ENCODE measurements at places on chromosomes 4 and X. TPM values are rescaled to one million over a fixed set of nuclear protein-coding genes. Genes with fewer than 3 reads are reported as not detected.

The SRPK3 gene
- not detected for total RNA-seq

The MSANTD1 gene
- 1.1 TPM for total RNA-seq

The TMPRSS11F gene
- total RNA-seq: not detected

The DMRTC1B gene
- not detected for total RNA-seq

The KIAA1210 gene
- total RNA-seq: not detected

The PRKG2 gene
- not detected for total RNA-seq

The LONRF3 gene
- total RNA-seq: 7.6 TPM

The DCAF8L2 gene
- total RNA-seq: not detected

The NHSL2 gene
- total RNA-seq: 0.71 TPM

The SLC10A4 gene
- not detected for total RNA-seq

The L1CAM gene
- total RNA-seq: 2.4 TPM

The VEGFC gene
- total RNA-seq: not detected

The MAML3 gene
- total RNA-seq: 1.3 TPM

The TMEM271 gene
- total RNA-seq: not detected

The LRCH2 gene
- not detected for total RNA-seq

The TRO gene
- total RNA-seq: 7.0 TPM

The PKD2 gene
- total RNA-seq: 12.7 TPM

The GBA3 gene
- total RNA-seq: not detected

The CSAG1 gene
- not detected for total RNA-seq

The TCEAL2 gene
- total RNA-seq: 0.58 TPM

Data from activated T-helper 17 cell treated with anti-CD3 and anti-CD28 coated beads, Interleukin-2, amount 50 U/mL, for 72 hours (primary cell).